ENCODE measurements at places on chromosomes 16 and 17.
A peak's percentile ranks its signal among the peaks of the same experiment; 100 is the strongest.

DNA sequence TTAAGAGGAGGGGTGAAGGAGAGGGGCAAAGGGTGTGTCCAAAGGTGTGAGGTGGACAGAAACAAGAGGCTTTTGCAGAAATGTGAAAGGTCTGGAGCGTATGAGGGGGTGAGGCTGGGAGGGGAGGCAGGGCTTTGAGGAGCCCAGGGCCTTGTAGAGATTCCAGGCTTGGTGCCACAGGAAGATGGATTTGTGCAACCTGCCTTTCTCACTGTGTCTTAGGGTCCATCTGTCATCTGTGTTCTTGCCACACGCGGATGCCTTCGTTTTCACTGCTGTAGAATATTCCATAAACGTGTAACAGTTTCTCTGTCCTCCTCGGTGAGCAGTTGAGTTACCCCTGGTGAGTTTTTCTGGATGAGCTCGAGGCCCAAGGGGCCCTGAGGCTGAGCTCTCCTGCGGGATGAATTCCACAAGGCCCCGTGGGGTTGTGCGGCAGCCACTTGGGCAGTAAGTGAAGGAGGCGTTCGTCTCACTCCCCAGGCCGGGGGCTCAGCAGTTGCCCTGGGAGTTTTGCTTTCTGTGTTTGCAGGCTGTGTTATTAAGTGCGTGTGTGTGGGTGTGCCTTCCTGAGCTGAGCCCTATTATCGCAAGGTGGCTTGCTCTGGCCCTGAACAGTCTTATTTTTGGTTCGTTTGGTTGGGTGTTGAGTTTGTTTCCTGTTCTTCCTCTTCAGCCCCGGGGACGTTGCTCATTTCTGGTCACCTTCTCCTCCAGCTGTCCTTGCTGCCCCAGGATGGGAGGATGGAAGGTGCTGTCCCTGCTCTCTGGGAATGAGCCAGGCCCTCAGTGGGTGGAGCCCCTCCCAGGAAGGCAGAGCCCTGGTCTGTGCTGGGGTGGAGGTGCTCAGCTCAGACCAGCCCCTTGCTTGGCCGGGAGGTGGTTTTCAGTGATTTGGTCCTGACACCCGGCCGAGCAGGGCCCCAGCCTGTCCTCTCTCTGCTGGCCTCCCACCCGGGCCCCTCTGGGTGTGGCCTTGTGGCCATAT is 28.4 kb downstream of the BAIAP2 start:
- no peak for DNase-seq

GRCh38 chr16:77170805-77171204 is 20.2 kb upstream of the MON1B start:
- no peak for DNase-seq

DNA sequence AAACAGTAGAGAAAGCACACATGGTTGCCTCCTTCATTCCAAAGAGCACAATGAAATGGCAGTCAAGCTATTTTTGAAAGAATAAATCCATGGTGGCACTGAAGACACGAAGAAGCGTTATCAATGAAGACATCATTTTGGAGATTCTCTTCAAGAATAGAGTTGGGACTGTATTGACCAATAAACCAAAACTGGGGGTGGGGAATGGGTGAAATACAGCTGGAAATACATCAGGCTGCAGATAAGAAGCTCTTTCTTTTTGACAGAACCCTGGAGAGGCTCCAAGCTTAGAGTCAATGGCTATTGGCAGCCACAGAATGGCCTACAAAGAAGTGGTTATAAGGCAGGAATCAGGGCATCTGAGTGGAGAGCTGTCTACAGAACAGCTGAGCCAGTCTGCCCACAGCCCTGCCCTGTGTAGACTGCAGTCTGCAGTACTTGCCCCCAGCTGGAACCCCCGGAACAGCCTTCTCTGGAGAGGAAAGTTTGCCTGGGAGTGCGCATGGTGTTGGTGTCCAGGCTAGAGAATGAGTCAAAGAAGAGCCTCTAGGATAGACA is 100.4 kb downstream of the STX8 start:
- no peak for DNase-seq

- no peak for DNase-seq
Observed at GRCh38 chr17:34703533-34703932, 124.2 kb downstream of the TMEM132E start.

GRCh38 chr17:11506635-11507034 is 91.6 kb upstream of the DNAH9 start:
- no peak for DNase-seq

DNA sequence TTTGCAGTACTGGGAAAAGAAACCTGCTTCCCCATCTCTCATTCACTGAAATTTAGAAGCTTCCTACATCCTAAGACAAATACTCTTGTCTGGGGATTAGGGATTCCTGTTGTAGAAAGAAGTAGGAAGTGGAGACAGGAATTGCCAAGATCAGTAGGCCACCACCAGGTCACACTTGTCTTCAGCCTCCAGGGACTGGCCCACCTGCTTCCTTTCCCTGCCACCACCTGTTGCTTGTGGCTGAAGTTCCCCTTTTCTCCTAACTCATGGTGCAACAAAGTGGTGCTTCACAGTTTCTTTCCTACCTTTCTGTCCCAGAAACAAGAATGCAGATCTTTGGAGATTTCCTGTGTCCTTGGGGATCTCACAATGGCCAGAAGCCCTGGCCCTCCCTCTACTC is 82.4 kb downstream of the WNT3 start:
- DNase-seq, result no peak

DNA sequence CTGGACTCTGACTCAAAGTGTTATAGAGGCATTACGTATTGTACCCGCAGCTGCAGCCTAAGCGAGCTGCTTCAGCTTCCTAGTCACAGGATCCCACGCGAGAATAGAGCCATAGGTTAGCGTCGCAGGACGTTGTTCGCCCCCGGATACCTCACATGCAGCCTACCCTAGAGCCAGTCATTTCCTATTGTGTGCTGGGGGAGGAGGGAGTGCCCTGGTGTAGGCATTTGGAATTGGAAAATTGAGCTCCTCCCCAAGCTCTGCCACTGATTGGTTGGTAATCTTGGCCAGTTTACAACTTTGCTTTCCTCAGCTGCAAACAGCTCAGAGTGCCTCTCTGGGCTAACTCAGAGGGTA is 530 bp downstream of the NAA60 start:
- DNase-seq, result peak; percentile 33

DNA sequence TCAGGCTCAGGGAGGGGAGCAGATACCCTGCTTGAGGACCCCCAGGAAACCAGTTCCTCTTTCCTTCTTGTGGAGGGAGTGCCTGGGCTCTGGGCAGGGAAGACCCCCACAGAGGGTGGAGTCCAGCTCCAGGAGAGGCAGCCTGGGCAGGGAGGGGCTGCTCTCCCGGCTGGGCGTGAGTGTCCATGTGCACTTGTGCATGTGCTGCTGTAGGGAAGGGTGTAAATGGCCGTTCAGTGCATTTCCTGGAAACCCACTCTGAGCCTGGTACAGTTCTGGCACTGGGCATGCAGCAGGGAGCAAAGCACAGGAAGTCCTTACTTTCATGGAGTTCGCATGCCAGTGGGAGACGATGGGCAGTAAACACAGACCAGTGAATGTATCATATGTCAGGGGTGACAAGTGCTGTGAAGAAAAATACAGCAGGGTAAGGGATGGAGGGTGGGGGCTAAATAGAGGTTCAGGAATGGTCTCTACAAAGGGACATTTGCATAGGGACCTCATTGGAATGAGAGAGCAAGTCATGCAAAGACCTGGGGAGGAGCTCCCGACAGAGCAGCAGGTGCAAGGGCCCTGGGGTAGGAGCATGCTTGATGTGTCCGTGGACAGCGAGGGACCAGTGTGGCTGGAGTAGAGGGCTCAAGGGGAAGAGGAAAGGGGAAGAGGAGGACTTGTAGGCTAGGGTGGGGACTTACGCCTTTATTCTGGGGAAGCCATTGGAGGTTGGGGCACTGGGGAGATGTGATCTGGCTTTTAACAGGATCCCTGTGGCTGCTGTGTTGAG is 5.5 kb downstream of the STARD3 start:
- no peak for DNase-seq

- DNase-seq, result no peak
Observed at GRCh38 chr17:38789185-38789584, 10.2 kb downstream of the PIP4K2B start.

- DNase-seq, result no peak
Observed at GRCh38 chr16:66538910-66539309, 11.0 kb downstream of the TK2 start.

- DNase-seq, result no peak
Observed at GRCh38 chr17:76111956-76112355, 8.4 kb upstream of the EXOC7 start.

- no peak for DNase-seq
Observed at GRCh38 chr16:78504401-78504851, 405.0 kb downstream of the WWOX start.

DNA sequence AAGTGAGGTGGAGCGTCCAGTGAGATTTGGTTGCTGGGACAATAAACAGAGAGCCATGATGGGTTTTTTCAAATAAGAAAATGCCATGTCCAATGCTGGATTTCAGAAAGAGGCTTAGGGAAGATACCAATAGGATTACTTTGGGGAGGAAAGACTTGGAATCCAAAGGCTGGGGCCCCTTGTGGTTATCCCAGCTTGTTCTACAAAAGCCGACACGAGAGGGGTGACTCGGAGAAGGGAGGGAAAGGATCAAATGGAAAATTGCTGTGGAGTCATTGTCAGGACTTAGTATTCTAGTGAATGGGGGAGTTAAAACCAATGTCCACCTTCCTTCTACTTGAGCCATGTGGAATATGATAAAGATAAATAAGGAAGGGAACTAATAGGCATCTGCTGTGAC is 305.5 kb downstream of the SOX9 start:
- no peak for DNase-seq

GRCh38 chr17:83034525-83034924 is 44.9 kb upstream of the METRNL start:
- DNase-seq, result no peak

- DNase-seq, result no peak
Observed at GRCh38 chr16:20821682-20822081, 15.4 kb downstream of the REXO5 start.

DNA sequence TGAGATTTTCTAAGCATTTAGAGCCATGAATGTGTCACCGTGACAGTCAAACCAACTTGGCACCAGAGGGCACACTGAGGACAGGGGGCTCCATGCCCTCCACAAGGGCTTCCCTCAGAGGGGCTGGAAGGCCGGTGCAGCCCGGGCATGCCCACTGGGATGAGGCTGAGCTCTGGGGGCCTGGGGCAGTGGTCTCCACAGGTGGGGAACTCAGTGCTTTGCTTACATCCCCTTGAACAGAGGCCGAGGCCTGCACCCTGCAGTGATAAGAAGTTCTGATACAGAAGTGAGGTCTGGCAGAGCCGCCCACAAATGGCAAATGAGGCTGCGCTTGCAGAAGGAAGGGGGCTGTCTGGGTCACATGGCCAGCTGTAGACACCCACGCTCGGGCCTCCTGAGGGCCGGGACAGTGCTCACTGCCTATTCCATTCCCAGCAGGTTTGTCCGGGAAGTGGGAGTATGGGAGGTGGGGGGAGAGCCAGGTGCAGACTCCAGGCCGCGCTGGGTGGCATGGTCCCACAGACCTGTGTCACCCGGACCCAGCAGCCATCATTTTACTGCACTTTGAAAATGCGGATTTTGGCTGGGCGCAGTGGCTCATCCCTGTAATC is 116.8 kb upstream of the CREBBP start:
- no peak for DNase-seq

DNA sequence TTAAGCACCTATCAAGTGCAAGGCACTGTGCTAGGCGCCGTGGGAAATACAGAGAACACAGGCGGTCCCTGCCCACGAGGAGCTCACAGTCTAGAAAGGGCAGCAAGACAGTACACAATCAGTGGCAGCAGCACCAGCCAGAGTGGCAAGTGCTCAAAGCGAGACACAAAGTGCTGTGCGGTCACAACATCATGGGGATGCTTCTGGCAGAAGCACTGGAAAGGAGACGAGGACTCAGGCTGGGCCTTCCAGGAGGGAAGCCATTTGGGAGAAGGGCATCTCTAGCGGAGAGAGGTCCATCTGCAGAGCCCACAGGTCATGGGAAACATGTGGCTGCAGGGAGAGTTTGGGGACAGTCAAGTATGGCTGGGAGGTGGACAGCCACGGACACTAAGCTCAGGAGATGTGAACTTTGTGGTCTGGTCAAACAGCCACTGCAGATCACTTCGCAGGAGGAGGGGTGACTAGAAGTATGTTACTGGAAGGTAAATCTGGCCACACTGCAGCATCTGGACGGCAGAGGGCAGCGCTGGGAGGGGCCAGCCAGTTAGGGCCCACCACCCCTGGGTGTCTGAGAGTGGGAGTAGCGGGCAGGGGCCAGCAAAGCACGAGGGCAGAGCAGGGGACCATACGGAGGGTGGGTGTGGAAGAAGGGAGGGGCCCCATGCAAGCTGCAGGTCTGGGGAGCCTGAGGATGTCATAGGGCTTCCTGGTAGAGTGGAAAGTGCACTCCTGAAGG is 71.1 kb downstream of the N4BP1 start:
- DNase-seq, result no peak

GRCh38 chr16:13245713-13246377 is 344.4 kb downstream of the SHISA9 start:
- no peak for DNase-seq

DNA sequence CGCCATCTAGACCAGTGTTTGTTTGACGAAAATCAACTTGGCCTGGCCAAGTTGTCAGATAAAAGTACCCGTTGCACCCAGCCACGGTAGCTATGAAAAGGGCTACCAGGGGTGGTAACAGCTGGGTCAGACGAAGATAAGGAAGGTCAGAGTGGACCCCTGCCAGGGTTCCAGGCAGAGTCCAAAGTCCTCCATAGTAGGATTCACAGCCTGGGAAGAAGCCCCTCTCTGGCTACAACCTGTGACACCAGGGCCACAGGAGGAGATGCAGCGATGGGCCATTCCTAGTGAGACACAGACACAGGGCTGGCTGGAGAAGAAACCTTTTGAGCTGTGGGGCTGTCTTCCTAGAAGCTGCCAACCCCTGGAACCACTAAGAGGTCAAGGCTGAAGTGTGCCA is 39.3 kb downstream of the MEAK7 start:
- no peak for DNase-seq

DNA sequence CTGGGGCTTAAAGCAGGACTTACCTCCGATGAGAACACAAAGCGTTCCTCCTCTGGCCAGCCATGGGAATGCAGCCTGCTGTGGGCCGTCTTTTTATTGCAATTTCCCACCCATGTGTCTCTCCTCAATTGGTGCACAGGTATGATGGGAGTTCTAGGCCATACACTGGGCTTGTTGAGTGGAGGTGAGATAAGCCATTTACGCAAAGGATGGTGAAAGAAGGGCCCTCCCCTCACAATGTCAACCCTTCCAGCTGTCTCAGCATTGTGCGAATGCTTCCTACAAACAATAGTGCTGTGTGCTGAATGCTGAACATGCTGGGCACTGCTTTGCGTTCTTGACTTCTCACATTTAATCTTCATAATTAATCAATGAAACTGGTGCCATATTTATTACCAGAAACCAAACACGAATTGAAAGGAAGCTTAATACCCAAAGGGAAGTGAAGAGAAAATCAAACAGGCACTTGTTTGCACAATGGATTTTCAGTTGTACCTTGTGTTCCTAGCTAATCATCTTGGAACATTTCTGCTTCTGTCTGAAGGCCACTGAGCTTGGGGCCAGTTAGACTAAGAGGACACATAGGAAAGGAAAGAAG is at the start of gene GP2:
TSS of gene GP2 (minus strand) at position 70 of the 598 bp plus-strand sequence. CDS start 1,082 bp downstream, outside the sequence.
- DNase-seq, result no peak

GRCh38 chr17:68089881-68090280 is 54.3 kb downstream of the KPNA2 start:
- no peak for DNase-seq

GRCh38 chr17:75783069-75783783 is 1.4 kb upstream of the UNK start:
- peak; percentile 61 for DNase-seq
